ENCODE measurements at places on chromosomes 3 and 15. TPM values are rescaled to one million over a fixed set of nuclear protein-coding genes. Genes with fewer than 3 reads are reported as not detected.

- H3K27ac ChIP-seq, result no peak overlapping the region
- no peaks in the 10 kb centered on the region for H3K27me3 ChIP-seq
- no peaks in the 10 kb centered on the region for H3K36me3 ChIP-seq
- no peak for DNase-seq
- no peak overlapping the region for H3K4me3 ChIP-seq
Observed at GRCh38 chr15:92123962-92124656, 269.6 kb upstream of the ST8SIA2 start.

DNA sequence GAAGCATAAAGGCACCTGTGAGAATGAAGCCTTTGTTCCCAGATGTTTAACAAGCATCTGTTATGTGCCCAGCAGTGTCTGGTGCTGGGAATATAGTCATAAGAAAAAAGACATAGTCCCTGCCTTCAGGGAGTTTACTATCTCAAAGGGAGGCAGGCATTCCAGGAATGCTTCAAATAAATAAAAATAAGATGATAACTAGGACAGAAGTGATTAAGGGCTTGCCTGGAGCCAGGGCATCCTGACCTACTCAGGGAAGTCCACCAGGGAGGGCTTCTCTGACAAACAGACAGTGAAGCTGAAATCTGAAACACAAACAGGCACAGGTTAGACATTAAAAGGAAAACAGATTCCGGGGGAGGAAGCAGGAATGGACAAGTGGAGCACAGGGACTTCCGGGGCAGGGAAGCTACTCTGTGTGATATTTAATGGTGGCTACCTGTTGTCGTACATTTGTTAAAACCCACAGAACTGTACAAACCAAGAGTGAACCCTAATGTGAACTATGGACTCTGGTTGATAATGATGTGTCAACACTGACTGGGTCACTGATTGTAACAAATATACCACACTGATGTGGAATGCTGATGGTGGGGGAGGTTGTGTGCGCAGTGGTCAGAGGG, 53.3 kb downstream of the ITGB5 start:
- H3K36me3 ChIP-seq, result no peaks in the 10 kb centered on the region
- peaks cover 15% of the 10 kb centered on the region for H3K4me1 ChIP-seq
- H3K27ac ChIP-seq, result no peak overlapping the region
- no peak overlapping the region for H3K4me3 ChIP-seq
- H3K27me3 ChIP-seq, result no peaks in the 10 kb centered on the region
- DNase-seq, result no peak

GRCh38 chr3:183506674-183507320, 48.7 kb downstream of the KLHL6 start:
- peaks cover 4% of the 10 kb centered on the region for H3K4me1 ChIP-seq

GRCh38 chr3:72185549-72186399, 400.8 kb upstream of the PROK2 start:
- H3K4me1 ChIP-seq, result peaks cover 32% of the 10 kb centered on the region
- no peak overlapping the region for H3K27ac ChIP-seq
- no peaks in the 10 kb centered on the region for H3K36me3 ChIP-seq
- peak; percentile 73 for DNase-seq
- H3K27me3 ChIP-seq, result no peaks in the 10 kb centered on the region

GRCh38 chr3:138778643-138779042, 56.1 kb downstream of the PIK3CB start:
- H3K4me1 ChIP-seq, result no peaks in the 10 kb centered on the region
- H3K27me3 ChIP-seq, result no peaks in the 10 kb centered on the region
- H3K36me3 ChIP-seq, result no peaks in the 10 kb centered on the region

- no peak within 1 kb of the TSS for H3K4me3 ChIP-seq
- no peaks in the 10 kb centered on the region for H3K36me3 ChIP-seq
- H3K27me3 ChIP-seq, result no peaks in the 10 kb centered on the region
- no peak within 1 kb of the TSS for H3K27ac ChIP-seq
- DNase-seq, result no peak
Observed at GRCh38 chr3:48016301-48016973, at the start of gene MAP4. TSS of gene MAP4 (minus strand) at chr3:48016416. CDS start at chr3:47998860, 17,556 bp downstream.

DNA sequence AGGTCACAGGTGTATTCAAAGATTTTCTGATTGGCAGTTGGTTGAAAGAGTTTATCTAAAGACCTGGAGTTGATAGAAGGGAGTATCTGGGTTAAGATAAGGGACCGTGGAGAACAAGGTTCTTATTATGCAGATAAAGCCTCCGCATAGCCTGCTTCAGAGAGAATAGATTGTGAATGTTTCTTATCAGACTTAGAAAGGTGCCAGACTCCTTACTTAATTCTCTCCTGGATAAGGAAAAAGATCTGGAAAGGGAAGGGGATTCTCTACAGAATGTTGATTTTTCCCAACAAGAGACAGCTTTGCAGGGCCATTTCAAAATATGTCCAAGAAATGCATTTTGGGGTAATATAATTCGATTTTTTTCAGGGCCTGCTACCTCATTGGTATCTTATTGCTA, 341.3 kb upstream of the RARB start:
- H3K36me3 ChIP-seq, result no peaks in the 10 kb centered on the region
- no peak overlapping the region for H3K4me3 ChIP-seq
- H3K4me1 ChIP-seq, result no peaks in the 10 kb centered on the region

- H3K27me3 ChIP-seq, result no peaks in the 10 kb centered on the region
- no peaks in the 10 kb centered on the region for H3K4me1 ChIP-seq
- no peak overlapping the region for H3K4me3 ChIP-seq
- no peaks in the 10 kb centered on the region for H3K36me3 ChIP-seq
- no peak for DNase-seq
Observed at GRCh38 chr15:81724536-81724935, 321.3 kb downstream of the MEX3B start.

DNA sequence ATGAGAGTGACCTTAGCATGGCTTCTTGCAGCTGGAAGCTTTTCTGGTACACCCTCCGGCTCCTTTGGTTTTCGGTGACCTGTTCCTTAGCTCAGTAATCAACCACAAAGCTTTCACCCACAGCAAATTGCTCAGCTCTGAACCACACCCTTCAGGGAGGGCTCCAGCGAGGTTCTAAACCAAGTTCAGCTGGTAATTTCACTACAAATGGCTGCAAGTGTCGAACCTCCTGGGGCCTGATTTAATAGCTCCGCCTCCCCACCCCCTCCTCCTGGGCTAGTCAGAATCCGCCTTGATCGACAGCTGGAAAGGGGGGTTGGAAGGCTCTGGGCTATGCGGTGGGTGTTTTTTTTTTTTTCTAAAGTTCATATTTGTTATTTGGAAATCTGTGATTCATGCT, 150.9 kb upstream of the MCTP2 start:
- no peak for DNase-seq
- no peak overlapping the region for H3K4me3 ChIP-seq
- no peaks in the 10 kb centered on the region for H3K36me3 ChIP-seq
- H3K27ac ChIP-seq, result no peak overlapping the region
- H3K4me1 ChIP-seq, result no peaks in the 10 kb centered on the region

GRCh38 chr3:52771334-52771681, 568 bp upstream of the NEK4 start:
- peak overlapping the region; percentile 89 for H3K27ac ChIP-seq
- H3K27me3 ChIP-seq, result no peaks in the 10 kb centered on the region
- peak overlapping the region; percentile 70 for H3K4me3 ChIP-seq

- no peak overlapping the region for H3K4me3 ChIP-seq
- H3K4me1 ChIP-seq, result peaks cover 8% of the 10 kb centered on the region
- DNase-seq, result no peak
- H3K27ac ChIP-seq, result no peak overlapping the region
Observed at GRCh38 chr3:58317811-58318210, 11.5 kb downstream of the HTD2 start.

DNA sequence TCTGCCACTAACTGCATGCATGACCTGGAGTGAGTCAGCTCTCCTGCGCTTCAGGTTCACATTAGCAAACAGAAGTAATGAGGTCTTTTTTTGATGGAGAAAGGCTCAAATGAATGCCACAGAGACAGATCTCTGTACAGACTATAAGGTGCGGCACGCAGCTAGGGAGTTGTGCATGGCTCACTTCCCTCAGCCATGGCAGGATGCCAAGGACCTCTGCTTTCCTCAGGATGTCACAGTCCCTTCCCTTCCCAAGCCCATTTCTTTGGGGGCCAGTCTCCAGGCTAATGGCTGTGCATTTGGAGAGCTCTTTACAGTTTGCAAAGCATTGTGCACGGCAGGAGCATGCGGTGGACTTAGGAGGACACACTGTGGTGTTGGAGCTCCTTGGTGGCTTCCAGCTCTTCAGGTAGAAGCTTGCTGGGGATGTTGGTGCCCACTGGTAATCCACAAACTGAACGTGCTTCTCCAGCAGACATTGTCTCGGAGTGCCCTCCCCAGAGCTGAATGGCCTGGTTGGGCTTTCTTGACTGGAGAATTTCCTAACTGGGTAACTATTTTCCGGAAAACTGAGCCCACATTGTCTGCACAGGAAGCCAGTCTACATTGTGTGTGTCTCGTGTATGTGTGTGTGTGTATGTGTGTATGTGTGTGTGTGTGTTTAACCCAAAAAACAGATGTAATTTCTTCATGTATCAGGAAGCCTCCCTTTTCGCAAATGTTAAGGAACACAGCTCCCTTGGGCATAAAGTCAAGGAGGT, 172.5 kb upstream of the TLE3 start:
- peaks cover 69% of the 10 kb centered on the region for H3K4me1 ChIP-seq
- H3K27me3 ChIP-seq, result peaks cover 22% of the 10 kb centered on the region
- H3K27ac ChIP-seq, result no peak overlapping the region

GRCh38 chr15:89492111-89492641, 4.2 kb downstream of the RHCG start:
- H3K36me3 ChIP-seq, result no peaks in the 10 kb centered on the region
- no peak overlapping the region for H3K4me3 ChIP-seq
- H3K27ac ChIP-seq, result no peak overlapping the region
- H3K4me1 ChIP-seq, result peaks cover 10% of the 10 kb centered on the region
- no peak for DNase-seq

GRCh38 chr3:10615715-10616114, 110.3 kb upstream of the ATP2B2 start:
- H3K4me3 ChIP-seq, result no peak overlapping the region
- peaks cover 3% of the 10 kb centered on the region for H3K27me3 ChIP-seq
- no peaks in the 10 kb centered on the region for H3K4me1 ChIP-seq
- no peak overlapping the region for H3K27ac ChIP-seq
- H3K36me3 ChIP-seq, result no peaks in the 10 kb centered on the region

PGBD4 gene
- 2.5 TPM for polyA plus RNA-seq

GRAMD2A gene
- not detected for polyA plus RNA-seq

ARHGAP11A gene
- 0.51 TPM for polyA plus RNA-seq
